Tongue (tissue), 3 donors: ENCODE measurements at places on chromosomes 5 and 9. TPM values are rescaled to one million over a fixed set of nuclear protein-coding genes. Genes with fewer than 3 reads are reported as not detected.

DNA sequence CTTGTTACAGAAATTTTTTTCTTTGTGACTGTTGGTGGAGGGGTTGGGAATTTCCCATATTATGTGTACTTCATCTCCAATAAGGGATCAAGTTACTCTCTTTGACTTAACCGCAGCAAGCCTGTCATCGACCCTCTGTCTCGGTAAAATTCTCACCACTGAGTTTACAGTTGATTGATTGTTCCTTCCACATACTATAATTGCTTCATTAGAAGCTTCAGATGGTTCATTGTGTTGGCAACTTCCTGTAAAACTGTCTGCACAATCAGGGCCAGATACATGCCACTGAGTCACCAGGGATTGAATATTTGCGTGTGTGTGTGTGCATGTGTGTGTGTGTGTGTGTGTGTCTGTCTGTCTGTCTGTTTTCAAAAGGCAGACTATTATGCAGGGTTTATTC, 176.6 kb downstream of the ZNF462 start:
- DNase-seq = no peak

The PDE6A gene
- 0.31 TPM for total RNA-seq

GRCh38 chr5:181218795-181219124, 4.3 kb upstream of the TRIM41 start:
- DNase-seq = no peak

The GARNL3 gene
- total RNA-seq = 32.9 TPM

The WDR38 gene
- not detected for total RNA-seq
